ENCODE measurements at places on chromosomes 6 and 20.
A peak's percentile ranks its signal among the peaks of the same experiment; 100 is the strongest.

DNA sequence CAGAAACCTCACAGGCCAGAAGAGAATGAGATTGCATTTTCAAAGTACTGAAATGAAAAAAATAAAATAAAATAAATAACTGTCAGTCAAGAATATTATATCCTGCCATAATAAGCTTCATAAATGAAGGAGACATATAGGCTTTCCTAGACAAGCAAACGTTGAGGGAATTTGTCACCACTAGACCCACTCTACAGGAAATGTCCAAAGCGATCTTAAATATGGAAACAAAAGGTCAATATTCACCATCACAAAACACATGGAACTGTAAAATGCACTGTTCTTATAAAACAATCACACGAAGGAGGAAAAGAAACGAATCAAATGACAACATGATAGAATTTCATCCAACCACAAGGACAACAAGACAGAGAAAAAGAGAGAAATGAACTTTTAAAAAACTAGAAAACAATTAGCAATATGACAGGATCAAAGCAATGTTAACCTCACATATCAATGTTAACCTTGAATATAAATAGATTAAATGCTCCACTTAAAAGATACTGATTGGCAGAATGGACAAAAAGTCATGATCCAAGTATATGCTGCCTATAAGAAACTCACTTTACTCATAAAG, 218.7 kb upstream of the TAB2 start:
- DNase-seq: no peak

DNA sequence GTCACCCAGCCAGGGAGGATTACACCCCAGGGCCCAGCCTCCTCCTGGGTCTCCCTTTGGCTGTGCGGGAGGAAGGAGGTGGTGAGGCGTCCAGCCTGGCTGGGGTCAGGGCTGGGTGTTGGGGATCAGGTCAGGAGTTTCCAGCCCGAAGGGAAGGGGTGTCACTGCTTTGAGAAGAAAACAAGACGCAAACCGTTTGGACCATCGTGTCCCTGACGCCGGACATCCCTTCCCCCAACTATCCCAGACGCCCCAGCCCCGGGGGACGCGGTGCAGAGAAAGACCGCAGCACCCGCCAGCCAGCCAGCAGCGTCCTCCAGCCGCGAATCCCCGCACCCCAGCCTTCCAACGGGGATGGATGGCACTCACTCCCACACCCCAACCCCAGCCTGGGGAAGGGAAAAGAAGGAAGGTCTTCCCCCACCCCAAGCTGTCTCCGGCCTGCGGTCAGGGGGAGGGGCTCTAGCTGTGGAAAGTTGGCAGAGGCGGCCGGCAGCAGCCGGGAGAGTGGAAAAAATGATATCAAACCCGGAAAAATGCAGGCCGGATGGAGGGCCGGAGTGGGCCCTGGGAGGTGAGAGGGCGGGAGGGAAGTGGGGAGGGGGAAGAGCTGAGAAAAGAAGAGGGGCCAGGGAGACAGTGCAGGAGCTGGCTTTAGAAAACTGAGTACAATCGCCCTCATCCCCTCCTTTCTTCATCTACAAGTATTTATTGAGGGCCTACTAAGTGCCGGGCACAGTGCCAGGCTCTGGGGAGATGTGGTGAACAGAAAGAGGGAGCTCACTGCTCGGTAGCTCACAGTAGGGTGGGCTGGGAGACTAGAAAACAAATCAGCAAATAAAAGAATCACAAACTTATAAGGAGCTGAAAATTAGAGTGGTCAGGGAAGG, 10.6 kb downstream of the REM1 start:
- peak; percentile 71 for DNase-seq

DNA sequence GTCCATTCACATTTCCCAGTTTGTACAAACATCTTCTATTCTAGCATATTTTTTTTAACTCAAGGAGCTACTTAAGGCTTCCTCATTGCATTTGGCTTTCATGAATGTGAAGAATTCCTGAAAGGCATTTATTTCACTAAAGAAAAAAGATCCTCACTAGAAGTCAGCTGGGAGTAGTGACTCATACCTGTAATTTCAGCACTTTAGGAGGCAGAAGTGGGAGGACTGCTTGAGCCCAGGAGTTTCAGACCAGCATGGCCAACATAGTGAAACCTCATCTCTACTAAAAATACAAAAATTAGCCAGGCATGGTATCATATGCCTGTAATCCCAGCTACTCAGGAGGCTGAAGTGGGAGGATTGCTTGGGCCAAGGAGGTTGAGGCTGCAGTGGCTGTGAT, 30.9 kb upstream of the XRN2 start:
- no peak for DNase-seq

- no peak for DNase-seq
Measured at GRCh38 chr6:167811442-167812087, 15.1 kb upstream of the AFDN start.

DNA sequence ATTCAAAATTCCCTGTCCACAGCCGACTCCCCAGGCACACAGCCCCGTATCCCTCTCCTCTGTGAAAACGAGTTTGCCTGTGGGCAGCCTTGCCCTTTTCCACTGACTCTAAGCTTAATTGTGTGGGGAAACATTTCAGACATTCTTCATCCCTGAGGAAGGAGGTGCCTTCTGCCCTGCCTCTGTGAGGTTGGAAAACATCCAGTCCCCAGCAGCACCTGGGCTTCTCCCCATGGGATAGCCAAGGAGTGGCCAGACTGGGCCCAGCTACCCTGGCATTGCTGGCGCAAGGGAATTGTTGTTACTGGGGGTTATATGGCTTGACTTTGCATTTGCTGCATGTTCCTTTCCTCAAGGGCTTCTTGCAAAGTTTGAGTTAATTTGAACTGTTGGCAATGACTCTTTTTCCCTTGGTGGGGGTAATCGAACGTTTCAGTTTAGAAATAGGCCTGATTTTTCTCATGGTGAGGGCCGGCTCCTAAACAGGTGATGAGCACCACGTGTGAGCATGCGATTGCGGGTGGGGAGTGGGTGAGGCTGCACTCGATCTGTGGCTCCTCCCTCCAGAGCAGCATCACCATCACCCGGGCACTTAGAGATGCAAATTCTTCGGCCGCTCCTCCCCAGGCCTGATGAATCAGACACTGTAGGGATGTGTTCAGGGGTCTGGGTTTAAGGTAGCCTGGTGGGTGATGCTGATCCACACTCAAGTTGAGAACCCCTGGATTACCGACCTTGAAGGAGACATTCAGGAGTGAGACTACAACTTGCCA, 29.9 kb downstream of the GABRR2 start:
- DNase-seq: no peak

DNA sequence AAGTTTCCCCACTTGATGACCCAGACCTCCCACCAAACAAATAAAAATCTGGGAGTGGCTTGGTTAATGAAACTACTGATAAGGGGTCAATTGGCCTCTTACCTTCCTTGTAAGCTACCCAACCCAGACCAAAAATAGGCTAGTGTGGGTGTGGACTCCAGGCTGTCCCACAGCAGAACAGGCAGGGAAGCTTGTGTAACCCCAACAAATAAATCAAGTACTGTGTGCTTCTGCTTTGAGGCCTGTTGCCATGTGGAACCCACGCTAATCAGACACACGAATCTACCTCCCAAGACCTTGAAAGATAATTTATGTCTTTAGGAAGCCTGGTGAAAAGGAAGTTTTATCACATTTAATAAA, 33.7 kb upstream of the PAQR8 start:
- no peak for DNase-seq

- no peak for DNase-seq
Measured at GRCh38 chr6:121856296-121856695, 420.9 kb downstream of the GJA1 start.

GRCh38 chr6:136077834-136078576, 172.1 kb downstream of the MTFR2 start:
- DNase-seq: no peak

DNA sequence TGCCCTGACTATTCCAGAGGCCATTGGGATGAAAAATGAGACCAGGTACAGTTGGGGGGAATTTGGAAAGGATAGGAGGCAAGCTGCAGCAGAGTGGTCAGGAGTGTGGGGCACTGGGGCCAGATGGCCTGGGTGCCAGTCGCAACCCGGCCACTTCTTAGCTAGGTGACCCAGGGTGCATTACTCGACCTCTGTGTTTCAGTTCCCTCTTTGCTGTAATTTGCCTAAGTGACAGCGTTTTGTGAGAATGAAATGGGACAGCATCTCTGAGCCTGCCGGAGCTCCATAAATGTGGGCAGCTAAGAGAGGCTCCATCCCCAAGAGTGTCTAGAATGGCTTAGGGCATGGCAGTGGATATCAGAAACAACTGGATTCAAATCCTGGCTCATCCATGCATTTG, 13.9 kb downstream of the LRFN2 start:
- no peak for DNase-seq

- no peak for DNase-seq
Measured at GRCh38 chr6:49550492-49551077, at the start of gene C6orf141. Gene C6orf141 (plus strand): TSS chr6:49550668. CDS start chr6:49550793, 125 bp downstream.

GRCh38 chr6:24402697-24403500, at the start of gene MRS2:
Gene MRS2 (plus strand): TSS chr6:24402936. CDS start chr6:24403047, 111 bp downstream.
- DNase-seq: peak; percentile 59

DNA sequence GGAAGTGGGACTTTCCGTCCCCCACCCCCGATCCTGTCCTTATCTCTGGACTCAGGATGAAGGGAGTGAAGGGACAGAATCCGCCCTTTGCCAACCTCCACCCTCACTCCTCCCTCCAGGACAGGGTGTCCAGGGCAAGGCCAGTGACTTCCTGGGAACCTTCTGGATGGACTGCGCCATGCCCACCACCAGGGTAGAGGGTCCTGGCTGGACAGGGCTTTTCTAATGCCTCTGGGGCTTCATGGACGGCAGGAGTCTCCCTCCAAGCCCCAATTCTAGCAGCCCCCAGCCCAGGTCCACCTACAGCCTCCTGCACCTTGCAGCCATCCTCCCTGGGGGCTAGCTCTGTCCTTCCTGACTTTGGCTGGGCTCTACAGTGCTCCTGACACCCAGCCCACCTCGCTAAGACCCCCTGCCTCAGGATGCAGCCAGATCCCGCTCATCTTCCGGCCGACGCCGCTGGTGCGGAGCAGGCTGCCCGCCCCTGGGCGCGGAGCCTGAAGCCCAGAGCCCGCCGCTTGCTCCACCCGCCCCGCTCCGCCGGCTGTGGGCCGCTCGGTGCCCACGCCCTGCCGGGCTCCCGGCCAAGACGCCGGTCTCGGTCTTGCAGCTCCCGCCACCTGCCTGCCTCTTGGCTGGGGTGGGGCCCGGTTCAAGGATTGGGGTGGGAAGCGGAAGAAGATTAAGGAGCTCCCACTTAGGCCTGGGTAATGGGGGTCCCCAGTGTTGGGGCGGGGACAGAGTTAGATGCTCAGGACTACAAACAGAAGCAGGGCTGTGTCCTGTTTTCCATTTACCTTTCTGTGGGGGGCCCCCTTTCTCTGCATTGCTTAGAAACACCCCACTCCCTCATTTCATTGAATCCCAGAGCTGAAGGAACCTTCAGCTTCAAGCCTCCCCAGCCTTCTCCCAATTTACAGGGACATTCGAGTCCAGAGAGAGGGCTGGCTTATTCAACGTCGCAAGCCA, 72.8 kb downstream of the MDGA1 start:
- no peak for DNase-seq

- DNase-seq: peak; percentile 24
Measured at GRCh38 chr6:40999569-40999968, 39.5 kb downstream of the UNC5CL start.

DNA sequence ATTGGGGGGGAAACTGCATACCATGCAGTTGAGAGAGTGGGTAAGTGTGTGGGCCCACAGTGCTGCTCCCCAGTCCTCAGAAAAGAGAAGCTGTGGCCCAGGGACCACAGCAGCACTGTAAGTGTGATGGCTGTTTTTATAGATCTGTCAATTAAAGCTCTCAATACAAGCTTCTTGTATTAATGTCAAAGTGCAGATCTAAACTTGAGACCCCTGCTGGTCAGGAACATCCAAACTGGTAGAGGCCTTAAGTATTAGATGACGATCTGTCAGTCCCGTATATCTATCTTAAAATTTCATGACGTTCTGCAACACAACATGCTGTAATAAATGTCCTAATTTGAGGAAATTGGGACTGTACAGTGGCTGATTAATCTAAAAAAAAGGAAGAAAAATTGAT, 74.8 kb downstream of the TULP4 start:
- DNase-seq: no peak

GRCh38 chr20:56752274-56752673, 123.2 kb downstream of the TFAP2C start:
- no peak for DNase-seq

GRCh38 chr6:155422635-155423034, 33.0 kb downstream of the NOX3 start:
- DNase-seq: no peak

DNA sequence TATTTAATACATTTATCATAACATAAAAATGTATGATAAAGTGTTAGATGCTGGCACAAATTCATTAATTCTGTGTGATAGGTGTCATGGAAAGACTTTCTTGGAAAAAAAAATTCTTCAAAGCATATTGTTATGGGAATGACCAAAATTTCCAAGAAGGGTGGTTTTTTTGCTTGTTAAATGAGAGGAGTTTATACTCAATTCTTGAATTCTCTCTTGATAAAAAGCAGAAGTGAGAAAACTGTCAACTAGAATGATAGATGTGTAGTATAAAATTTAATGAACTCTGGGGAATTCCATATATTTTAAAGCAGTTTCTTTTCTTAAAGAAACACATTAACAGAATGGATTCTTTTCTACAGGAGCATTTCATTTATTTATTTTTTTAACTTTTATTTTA, 62.0 kb upstream of the SNAP91 start:
- no peak for DNase-seq

- no peak for DNase-seq
Measured at GRCh38 chr20:45105317-45105716, 4.4 kb upstream of the KCNS1 start.

- no peak for DNase-seq
Measured at GRCh38 chr6:118334634-118335033, 213.5 kb upstream of the PLN start.

GRCh38 chr20:41391587-41392001, 25.0 kb upstream of the EMILIN3 start:
- DNase-seq: no peak

DNA sequence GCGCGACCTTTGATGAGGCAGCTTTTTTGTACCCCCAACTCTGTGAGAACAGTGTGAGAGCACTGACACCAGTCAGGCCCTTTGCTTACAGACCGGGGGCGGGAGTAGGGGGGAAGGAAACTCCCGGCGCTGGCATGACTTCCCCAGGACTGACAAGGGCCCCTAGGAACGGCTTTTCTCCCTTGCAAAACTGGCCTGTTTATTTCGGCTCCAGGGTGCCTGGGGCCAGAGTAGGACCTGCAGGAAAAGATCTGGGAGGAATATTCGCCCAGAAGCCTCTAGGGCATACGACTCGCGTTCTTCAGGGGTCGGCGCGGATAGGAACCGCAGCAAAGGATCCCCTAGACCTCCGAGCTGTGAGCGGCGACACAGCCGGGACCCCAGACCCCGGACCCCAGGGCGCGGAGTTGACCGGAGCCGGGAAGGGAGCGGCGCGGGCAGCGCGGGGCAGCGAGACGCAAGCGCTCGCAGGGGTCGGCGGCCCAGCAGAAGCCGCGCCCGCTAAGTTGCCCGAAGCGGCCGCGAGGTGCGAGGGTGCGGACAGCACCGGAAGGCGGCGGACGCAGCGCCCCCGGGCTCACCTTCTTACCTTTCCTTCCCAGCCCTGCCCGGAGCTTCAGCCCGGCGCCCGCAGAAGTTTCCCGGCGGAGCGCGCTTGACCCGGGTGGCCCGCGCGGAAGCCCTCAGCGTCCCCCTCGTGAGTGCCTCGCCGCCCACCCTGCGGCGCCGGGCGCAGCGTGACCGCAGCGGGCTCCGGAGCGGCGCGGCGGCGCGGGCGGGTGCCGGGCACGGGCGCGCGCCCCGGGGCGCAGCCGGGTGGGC, at the start of gene POPDC3:
Gene POPDC3, minus strand, starts transcription at position 771 of the 822 bp plus-strand sequence. CDS start 18,105 bp downstream, outside the sequence.
- DNase-seq: no peak

GRCh38 chr6:43748765-43749164, 21.2 kb upstream of the VEGFA start:
- DNase-seq: no peak
